RWPE1 (cell line): ENCODE measurements at places on chromosomes 11 and 22.

DNA sequence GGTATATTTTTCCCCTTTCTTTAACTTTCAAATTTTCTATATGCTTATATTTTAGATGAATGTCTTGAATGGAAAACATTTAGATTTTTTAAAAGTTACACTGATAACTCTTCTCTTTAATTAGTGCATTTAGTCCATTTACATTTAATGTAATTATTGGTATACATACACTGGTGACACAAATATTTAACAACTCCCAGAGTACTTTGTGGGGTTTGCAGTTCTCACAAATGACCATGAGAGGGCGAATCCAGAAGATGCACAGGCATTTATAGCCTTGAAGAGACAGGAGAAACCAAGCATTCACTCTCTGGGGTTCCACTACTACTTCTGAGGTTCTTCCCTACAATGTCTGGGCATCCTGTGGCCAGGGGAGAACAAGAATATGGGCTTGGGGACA, 125.1 kb downstream of the TIMP3 start:
- peak; percentile 2 for DNase-seq

- DNase-seq = no peak
Measured at GRCh38 chr11:69647761-69648497, 7.0 kb downstream of the CCND1 start.

DNA sequence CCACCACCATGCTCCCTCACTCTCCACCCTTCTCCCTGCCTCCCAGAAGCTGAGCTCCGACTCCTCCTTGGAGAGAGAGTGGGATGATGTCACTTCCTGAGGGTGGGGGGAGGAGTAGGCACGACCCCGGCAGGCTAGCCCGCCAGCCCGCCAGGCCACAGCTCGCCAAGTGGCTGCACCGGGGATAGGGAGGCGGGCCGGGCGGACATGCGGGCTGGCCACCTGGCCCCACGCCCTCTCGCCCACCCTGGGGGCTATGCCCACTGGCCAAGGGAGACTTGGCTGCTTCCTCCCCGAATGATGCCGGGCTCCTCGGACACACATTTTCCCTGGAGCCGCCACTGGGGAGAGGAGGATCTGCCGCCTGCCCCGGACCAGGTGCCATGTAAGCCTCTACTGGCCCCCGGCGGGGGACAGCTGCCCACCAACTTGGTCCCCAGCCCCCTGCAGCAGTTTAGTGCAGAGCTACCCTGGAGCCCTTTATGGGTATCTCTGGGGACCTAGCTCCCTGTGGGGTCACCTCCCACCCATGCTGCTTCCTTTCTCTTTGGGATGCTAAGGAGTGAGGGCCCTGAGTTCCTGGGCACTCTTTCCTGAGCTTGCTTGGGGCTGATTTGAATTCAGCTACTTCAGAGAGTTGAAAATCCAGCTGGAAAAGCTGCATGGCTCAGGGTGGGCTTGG, 33.7 kb upstream of the MYRF start:
- DNase-seq = no peak

DNA sequence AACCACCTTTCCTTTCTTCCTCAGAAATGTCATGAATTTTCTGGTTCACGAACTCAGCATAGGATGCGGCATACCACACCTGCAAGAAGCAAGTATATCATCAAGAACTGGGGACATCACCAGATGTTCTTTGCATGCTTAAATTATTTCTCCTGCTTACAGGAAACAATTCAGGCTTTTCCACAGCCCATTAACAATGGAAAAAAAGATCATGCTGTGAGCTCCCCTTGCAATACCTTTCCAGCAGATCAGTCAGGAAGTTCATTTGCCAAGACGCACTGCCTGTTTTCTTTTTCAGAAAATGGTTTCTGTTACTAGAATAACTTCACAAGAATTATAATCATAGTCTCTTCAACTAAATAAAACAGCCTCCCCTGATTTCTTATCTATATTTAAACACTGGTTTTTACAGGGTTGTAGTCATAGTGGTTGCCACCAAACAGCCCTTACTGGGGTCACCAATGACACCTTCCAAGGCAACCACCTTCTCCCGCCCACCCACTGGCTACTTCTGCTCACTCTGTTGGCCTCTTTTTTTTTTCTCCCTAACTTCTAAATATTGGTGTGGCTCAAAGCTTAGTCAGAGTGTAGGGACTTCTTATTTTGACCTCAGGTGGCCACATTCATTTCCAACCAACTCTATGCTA, 42.3 kb upstream of the NFRKB start:
- DNase-seq = no peak

DNA sequence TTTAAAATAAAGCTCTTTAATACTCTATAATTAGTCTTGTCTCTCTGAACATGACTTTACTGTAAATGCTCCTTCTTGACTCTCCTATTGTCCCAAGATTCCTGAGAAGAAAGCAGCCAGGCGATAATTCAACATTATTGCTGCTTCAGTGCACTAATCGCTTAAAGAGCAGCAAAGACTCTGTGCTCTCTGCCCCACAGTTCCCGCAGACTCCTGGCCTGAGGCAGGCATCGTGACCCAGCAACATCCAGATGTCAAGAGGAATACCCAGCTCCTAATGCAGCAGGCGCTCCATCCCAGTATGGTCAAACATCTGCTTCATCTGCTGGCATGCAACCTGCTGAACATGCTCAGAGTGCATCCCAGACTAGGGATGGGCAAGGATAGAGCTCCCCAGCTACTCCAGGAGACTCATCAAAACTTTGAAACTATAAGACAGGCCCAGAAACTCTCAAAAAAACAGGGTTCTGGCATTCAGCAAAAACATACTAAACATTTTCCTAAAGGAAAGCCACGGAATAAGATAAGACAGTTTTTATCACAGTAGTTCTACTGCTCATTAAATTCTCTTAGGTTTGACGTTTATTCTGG, 270.0 kb downstream of the SOX6 start:
- no peak for DNase-seq

DNA sequence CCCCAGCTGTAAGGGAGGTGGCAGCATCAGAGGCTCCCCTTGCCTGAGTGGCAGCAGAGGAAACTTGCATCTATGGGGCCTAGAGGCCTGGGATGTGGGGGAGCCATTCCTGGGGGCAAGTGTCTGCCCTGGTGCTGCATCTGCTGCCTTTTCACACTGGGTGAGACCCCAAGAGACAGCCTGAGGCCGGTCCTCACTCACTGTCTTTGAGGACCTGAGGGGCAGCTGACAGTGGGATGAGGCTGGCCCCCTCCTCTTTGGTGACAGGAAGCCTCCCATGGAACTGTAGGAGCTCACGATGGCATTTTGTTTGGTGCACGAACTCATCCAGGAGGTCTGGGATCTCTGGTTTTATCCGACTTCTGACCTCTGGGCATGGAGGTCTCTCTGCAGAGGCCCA, 82.2 kb upstream of the PRODH start:
- no peak for DNase-seq

DNA sequence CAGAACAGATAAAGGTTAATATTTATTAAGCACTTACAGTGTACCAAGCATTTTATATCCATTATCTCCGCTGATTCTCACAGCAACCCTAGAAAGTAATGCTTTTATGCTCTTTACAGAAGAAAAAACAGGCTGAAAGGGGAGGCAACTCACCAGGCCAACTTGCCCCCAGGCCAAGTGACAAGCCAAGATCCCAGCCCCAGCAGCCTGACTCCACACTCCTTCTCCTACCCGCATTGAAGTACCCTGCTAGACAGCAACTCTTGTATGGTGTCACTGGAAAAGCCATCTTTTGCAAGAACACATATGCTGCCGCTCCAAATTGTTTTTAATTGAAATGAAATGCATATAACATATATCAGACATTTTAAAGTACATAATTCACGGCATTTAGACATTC, 25.6 kb downstream of the SMCO4 start:
- DNase-seq = no peak

DNA sequence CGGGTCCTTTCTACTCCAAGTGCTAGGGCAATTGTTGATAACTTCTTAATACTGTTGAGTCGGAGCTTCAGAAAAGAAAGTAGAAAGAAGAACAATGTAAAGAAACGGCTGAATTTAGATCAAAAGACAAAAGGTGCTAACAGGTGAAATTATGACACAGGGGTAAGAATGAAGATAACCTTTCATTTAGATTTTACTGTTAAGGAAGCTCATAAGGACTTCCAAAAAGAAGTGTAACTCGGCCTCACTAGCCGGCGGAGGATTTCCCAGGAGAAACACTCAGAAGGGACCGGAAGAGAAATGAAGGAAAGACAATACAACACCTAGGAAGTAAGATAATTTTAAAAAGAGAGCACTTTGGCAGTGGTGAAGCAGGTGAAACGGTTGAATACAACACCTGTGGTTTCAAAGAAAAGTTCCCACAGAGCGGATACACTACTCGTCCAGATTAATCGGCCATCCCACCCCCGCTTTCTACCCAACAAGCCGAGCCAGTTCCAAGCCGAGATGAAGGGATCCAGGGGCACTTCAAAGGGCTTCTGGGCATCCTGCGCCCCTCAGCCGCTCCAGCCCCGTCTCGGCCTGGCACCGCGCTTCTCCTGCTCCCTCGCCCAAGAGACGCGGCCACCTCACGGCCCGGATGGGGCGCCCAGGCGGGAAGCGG, 737 bp downstream of the PPP2R1B start:
- DNase-seq = peak; percentile 31

- DNase-seq = no peak
Measured at GRCh38 chr11:124874571-124875255, 9.5 kb downstream of the ROBO3 start.

GRCh38 chr11:71194710-71195109, 57.7 kb downstream of the SHANK2 start:
- no peak for DNase-seq

- DNase-seq = no peak
Measured at GRCh38 chr11:75782540-75783263, 14.1 kb downstream of the DGAT2 start.

DNA sequence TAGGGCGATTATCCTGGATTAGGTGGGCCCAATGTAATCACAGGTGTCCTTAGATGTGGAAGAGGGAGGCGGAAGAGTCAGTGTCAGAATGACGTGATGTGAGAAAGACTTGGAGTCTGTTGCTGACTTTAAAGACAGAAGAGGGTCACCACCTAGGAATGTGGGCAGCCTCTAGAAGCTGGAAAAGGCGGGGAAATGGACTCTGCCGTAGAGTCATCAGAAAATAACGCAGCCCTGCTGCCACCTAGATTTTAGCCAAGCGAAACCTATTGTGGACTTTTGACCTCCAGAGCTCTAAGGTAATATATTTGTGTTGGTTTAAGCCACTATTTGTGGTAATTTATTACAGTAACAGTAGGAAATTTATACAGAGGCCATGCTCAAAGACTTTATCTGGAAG, 4.8 kb downstream of the DDX10 start:
- DNase-seq = no peak

GRCh38 chr11:1346669-1347390, 37.4 kb upstream of the TOLLIP start:
- DNase-seq = no peak

DNA sequence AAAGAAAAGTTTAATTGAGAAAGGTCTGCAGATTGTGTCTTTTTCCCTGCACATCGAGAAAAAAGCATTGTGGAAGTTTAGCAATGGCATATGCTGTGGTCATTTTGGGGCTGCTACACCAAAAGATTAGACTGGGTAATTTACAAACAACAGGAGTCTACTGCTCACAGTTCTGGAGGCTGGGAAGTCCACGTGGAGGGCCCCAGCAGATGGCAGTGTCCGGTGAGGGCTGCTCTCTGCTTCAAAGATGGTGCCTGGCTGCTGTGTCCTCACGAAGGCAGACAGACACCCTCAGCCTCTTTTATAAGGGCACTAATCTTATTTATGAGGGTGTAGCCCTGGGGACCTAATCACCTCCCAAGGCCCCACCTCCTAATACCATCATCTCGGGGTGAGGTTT, 21.1 kb downstream of the PHF21B start:
- no peak for DNase-seq

- no peak for DNase-seq
Measured at GRCh38 chr11:44581246-44581645, 15.8 kb downstream of the CD82 start.

DNA sequence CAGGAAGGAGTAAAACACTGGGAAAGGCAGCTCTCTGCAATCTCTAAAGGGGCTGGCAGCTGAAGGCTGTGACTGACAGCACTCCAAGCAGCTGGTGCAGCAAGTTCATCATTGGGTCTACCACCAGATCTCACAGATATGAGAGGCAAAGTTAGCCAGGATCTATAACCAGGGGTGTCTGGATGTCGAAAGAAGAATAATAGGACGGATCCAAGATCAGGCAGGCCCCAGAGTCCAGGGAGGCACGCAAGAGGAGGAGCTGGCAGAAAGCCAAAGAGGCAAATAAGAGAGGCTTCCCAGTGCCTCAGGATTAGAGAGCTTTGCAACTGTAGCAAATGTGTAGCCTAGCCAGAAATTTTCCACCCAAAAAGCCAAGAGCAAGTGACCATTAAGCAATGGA, 77.1 kb downstream of the RBMXL2 start:
- DNase-seq = no peak

- DNase-seq = no peak
Measured at GRCh38 chr11:69841859-69842698, 22.9 kb upstream of the FGF3 start.

DNA sequence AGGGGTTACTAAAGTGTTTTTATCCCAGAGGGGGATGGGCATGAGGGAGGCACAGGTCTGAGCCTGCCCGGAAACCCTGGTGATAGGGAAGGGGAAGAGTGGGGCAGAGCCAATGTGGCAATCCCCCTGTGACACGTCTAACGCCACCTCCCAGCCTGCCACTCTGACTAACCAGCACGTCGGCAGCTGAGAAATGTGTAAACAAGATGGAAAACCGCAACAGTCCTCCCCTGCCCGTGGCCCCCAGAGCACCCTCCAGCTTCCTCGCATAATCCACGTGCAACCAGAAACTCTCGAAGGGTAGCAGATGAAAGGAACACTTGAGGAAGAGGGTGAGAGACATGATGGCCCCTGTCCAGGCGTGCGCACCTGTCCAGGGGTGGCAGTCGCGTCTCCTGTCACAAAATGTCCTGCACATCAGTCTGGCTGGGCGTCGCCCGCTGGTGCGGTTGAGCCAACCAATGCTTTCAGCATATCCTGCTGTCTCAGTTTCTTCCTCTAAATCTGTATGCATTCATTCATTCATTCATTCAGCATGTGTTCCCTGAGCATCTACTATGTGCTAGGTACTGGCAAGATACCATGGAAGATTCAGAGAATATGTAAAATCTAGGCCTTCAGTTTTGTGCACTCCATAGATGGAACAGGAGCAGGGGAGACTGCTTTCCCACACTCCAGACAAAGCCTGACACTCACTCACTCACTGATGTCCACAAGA, 4.5 kb downstream of the TMPRSS4 start:
- DNase-seq = no peak

GRCh38 chr22:47474895-47475294, 712.4 kb downstream of the TBC1D22A start:
- no peak for DNase-seq

- DNase-seq = no peak
Measured at GRCh38 chr11:92168936-92169335, 55.7 kb upstream of the FAT3 start.

- peak; percentile 81 for DNase-seq
Measured at GRCh38 chr11:130124096-130124495, 35.5 kb upstream of the ST14 start.

- DNase-seq = peak; percentile 76
Measured at GRCh38 chr11:67356864-67357561, 3.7 kb upstream of the POLD4 start.

- peak; percentile 75 for DNase-seq
Measured at GRCh38 chr11:85718991-85719807, 33.2 kb upstream of the CCDC89 start.

GRCh38 chr11:119759747-119760412, 30.9 kb upstream of the NECTIN1 start:
- DNase-seq = no peak

- DNase-seq = peak; percentile 11
Measured at GRCh38 chr22:16783930-16784354, 41.3 kb downstream of the XKR3 start.
